ENCODE measurements at places on chromosomes 12 and 14.

DNA sequence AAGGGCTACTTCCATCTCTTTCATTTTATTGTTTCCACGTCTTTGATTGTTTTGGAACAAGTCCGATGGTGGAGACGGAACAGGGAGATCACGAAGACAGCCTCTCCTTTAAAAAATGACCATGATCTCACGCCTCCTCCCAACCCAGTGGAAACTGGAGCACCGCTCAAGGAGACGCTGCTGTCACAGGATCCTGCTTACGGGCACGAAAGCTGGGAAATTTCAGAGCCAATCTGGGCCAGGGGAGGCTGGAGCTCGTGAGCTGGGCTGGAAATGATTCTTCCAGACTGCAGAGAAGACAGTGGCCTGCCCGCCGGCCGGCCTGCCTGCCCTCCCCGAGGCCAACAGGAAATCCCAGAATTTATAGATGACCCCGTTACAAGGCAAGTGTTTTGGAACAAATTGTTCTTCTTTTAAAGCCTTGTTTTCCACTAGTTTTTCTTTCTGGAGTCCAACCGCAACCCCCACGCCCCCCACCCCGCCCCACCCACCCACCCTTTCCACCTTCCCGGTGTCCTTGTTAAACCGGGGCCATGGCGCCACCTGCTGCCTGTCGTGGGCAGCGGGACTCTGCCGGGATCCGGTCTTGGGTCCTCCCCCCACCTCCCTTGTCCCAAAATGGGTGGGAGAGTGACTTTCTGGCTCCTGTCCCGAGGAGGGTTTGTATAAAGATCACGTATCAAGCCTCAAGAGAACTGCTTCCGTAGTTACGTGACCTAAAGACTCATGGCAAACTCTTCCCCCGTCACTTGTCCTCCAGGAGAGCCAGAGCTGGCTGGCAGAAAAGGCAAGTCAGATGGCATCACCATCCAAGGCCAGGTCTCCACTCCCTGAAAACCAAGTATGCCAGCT lies 40.3 kb downstream of the MAP1LC3B2 start:
- no peak for DNase-seq

DNA sequence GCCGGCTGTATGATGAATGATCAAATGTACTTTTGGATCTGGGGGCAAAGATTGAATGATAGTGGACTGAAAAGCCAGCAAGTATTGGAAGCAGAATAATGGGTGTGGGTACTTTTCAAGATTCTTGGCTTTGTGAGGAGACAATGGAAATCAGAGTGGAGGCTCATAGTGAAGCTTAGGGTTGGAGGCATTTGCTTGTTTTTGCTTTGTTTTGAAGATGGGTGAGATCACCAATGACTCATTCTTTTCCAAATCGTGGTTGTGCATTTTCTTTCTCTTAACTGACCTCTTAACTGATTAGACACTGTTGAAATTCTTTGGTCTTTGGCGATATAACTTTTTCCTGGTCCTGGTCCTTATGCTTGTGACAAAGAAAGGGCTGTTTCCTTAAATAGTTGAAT lies 54.4 kb downstream of the PELI2 start:
- no peak for DNase-seq

- DNase-seq, result no peak
These were observed 75.7 kb downstream of the PITPNM2 start for GRCh38 chr12:123075087-123075645.

DNA sequence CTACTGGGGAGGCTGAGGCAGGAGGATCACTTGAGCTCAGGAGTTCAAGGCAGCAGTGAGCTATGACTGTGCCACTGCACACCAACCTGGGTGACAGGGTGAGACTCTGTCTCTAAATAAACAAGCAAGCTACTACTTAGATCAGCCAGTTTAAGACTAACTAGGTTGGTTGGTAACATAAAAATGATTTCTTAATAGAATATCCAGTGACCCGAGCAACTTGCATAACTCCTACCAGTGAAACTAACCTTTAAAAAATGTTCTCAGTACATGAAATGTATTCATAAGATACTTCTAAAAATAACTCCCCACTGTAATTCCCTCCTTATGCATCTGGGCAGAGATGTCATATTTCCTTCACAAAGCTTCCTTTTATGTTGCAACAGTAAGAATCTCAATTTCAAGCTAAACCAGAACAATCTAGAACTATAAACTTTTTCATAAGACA lies 15.9 kb downstream of the TAOK3 start:
- DNase-seq, result no peak

DNA sequence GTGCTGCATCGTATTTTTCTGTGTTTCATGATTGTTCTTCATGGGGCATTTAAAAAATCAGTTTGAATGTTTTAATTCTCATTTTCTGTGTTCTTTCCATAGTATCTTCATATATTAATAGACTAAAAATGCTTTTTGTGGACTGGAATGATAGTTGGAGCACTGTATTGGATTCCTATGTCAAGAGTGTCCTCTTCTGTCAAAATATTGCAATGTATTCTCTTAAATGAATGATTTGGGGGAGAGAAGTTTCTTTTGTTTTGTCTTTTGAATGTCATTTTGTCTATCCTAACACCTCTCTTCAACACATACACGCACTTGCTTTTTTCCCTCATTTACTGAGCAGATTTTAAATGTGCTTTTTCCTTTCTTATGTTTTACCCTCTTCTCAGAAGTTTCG lies 4.7 kb upstream of the EIF2S3B start:
- DNase-seq, result no peak

GRCh38 chr14:24399447-24399822 lies 632 bp downstream of the NYNRIN start:
- no peak for DNase-seq

DNA sequence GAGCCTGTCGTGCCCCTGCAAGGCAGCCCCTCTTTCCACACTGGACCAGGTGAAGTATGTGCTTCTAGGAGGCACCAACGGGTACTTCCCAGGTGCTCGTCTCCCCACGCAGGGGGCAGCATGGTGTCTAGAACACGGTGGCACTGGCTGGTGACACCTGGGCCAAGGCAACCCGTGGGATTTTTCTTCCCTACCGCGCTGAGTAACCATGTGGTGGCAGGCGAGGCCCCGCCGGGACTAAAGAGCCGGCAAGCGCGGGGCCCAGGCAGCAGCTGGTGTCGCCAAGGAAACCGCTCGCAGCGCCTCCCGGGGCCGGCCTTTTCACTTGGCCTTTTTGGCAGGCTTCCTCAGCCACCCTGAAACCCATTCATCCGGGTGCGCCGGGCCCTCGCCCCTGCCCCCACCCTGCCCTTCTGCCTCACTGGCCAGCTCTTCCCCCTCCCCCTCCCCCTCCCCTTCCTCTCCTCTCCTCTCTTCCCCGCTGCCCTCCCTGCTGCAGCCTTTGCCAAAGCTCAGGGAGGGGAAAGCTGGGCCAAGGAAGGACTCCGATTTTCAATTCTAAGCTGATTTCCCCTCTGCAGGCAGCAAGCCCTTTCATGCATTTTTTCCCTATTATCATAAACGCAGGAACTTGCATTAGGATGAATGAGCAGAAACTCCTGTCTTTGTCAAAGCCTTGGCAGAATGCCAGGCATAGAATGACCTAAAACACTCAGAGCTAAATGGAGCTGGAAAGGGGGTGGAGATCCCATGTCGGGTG lies 81.2 kb downstream of the IRF2BPL start:
- no peak for DNase-seq

DNA sequence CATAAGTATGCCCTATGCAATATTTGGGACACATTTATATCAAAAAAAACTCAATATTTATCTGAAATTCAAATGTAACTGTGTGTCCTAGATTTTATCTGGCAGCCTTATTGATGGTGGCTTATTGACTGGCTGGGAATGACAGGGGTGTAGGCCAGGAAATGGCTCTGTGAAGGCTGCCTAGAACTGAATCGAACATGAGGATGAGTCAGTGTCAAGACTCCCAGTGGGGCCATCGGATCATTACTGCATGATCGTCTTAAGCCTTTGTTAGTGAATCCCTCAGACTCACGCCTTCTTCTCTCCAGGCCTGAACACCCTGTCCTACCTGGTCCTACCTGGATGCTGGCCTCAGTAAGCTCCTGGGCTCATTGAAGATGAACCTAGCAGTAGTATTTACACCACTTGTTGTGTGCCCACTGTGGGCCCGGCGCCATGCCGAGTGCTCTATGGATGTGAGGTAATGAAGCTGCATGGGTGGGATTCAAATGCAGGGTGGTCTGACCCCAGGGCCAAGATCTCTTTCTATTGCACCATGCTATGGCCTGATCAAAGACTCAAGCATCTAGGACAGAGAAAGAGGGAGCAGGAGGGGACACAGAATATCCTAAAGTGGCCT lies 21.0 kb upstream of the FAIM2 start:
- DNase-seq, result no peak

DNA sequence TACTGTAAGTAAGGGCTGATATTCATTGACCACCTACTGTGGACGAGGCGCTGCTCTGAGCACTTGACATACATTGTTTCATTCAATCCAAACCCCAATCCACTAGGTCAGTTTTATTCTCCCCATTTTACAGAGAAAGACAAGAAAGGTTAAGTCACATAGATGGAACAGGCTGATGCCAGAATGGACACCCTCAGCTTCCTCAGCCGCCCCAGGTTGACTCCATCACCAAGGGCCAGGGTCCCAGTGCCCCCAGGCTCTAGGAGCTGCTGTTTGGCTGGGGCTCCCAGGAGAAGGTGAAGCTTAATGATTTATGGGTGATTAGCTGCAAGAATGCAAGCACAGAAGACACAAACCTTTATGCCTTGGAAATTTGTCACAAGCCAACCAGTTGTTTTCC lies 671 bp upstream of the AQP2 start:
- no peak for DNase-seq

DNA sequence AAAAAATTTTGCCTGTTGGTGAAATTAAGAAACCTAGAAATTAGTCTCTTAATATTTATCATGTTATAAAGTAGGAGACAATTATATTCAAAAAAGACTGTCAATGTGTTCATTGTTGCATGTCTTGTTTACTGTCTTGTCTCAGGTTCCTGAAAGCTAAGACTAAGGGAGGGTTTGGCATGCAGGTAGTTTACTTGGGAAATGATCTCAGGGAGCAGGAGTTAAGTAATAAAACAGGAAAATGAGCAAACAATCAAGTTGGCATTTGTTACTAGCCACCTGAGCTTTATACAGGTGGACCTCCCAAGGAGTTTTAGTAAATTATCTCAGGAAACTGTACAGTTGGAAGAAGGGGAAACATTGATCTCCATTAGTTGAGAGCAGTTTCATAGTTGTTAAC lies 188.0 kb upstream of the MDGA2 start:
- DNase-seq, result no peak

DNA sequence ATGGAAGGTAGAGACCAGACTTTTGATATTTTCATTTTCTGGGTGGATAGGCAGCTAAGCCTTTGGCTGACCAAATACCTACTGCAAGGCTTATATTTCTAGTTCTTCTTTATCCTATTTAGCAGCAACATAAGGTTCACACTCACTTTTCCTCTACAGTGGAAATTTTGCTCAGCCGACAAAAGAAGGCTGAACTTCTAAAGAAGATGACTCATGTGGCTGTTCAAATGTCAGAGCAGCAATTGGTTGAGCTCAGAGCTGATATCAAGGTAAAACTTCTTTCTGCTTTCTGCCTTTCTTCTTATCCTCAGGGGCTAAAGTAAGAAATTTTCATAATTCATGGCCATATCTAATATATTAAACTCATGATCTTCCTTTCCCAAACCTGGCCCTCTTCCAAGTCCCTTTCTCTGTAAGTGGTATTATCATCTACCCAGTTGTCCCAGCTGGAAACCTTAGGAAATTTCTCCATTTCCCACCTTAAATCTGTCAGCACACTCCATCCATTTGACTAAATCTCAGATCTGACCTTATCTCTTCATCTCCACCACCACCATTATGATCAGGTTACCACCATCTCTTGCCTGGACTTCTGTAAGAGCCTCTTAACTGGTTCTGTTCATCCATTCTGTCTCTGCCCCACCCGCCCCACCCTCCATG lies 19.8 kb upstream of the KCNH3 start:
- DNase-seq, result no peak

DNA sequence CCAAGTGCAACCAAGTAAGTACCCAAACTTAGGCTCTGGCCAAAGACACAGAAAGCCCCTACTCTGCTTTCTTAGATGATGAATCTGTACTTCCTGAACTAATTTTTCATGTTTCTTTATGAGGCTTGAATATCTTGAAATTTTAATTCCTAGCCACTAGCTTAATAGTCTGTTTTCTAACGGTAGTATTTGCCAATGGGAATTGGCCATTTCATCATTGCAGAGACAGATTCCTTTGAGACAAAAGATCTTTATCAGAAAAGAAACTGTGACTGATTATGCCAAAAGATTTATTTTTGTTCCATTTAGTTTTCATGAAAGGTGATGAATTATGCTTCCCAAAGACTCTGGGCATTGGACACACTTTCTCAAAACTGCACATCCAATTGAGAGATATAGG lies 48.7 kb downstream of the DAD1 start:
- DNase-seq, result no peak

GRCh38 chr12:65081496-65081895 lies 39.6 kb downstream of the WIF1 start:
- no peak for DNase-seq

GRCh38 chr12:91492648-91493047 lies 310.0 kb upstream of the DCN start:
- no peak for DNase-seq

- no peak for DNase-seq
These were observed 10.5 kb downstream of the PLD4 start for GRCh38 chr14:104935026-104935650.

GRCh38 chr12:95859344-95859816 lies 628 bp downstream of the SNRPF start:
- DNase-seq, result no peak

- no peak for DNase-seq
These were observed 4.3 kb upstream of the AQP6 start for GRCh38 chr12:49968471-49968870.

- DNase-seq, result no peak
These were observed 1015.1 kb downstream of the DIO2 start for GRCh38 chr14:79196216-79196615.

- no peak for DNase-seq
These were observed 179.1 kb downstream of the KITLG start for GRCh38 chr12:88401155-88401554.

DNA sequence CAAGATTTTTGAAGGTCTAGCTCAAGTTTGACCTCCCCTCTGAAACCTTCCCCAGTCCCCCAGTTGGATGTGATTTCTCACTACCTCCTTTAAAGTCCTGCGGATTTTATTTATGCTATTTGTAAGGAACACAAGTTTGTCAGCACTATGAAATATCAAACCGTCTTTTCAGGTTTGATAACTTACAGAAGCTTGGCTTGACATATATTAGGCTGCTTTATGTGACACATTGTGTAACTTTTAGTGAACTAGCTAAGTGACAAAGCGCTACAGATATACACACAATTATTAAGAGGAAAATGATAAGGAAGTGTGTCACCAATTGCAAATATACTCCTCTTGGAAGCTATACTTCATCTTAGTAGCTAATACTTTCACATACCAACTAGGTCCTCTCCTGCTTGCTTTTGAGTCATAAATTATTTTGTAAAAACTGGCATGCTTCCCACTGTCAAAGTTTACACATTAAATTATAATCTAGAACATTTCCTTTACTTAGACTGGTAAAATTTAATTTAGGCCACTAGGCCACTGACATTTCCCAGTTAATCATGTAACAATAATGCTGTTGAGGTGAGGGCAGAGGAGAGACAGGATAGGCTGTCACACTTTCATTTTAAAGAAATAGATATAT lies 149.5 kb downstream of the TMTC3 start:
- DNase-seq, result no peak

GRCh38 chr14:31843361-31844091 lies 233.6 kb upstream of the ARHGAP5 start:
- no peak for DNase-seq

Data from HFF-Myc (cell line).